ENCODE measurements at places on chromosomes 7 and 10.
A peak's percentile ranks its signal among the peaks of the same experiment; 100 is the strongest.

DNA sequence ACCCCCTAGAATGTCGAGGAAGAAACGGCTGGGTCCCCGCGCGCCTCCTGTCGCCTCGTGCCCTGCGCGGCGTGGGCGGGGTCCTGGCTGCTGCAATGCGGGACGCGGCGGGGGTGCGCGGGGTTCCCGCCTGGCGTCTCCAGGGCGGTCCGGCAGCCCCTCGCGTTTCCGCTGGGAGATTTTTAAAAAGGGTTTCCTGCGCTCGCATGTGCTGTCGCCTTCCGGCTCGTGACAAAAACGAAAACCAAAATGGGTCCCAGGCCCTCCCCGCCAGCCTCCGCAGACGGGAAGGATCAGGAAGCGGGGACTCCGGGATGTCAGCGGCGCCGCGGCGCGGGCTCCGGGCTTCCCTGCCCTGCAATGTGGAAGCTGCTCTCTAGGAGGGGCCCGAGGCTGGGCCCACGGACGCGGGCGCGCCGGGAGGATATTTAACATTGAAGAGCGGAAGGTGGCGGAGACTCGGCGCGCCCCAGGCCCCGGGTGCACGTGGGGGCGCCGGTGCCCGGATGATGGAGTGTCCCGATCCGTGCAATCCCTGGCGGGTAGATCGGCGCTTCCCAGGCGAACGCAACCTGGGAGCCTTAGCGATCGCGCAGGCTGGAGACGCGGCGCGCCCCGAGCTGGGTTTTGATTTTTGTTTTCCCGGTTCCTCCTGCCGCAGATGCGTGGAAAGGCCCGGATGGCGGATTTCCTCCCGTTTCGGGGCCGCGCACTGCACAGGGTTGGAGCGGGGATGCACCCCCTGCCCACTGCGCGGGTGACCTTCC lies 1.0 kb downstream of the PFKP start:
- DNase-seq, result peak; percentile 66

- peak; percentile 69 for DNase-seq
These were observed 150.0 kb downstream of the ARHGAP12 start for GRCh38 chr10:31778627-31779026.

GRCh38 chr7:55110282-55110992 lies 91.6 kb downstream of the EGFR start:
- no peak for DNase-seq

- DNase-seq, result no peak
These were observed 43.6 kb downstream of the CCSER2 start for GRCh38 chr10:84371944-84372343.

GRCh38 chr10:7525314-7526016 lies 114.6 kb upstream of the SFMBT2 start:
- peak; percentile 56 for DNase-seq

GRCh38 chr7:121961089-121961867 lies 88.3 kb downstream of the PTPRZ1 start:
- DNase-seq, result peak; percentile 96

DNA sequence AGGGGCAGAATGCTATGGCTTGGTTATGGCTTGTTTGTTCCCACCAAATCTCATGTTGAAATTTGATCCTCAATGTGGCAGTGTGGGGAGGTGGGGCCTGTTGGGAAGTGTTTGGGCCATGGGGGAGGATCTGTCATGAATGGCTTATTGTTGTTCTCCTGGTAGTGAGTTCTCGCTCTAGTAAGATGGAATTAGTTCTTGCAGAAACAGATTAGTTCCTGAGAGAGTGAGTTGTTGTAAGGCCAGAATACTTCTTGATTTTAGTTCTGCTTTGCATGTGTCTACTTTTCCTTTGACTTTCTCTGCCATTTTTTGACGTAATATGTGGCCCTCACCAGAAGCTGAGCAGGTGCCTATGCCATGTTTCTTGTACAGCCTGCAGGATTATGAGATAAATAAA lies 188.2 kb downstream of the KIF20B start:
- no peak for DNase-seq

DNA sequence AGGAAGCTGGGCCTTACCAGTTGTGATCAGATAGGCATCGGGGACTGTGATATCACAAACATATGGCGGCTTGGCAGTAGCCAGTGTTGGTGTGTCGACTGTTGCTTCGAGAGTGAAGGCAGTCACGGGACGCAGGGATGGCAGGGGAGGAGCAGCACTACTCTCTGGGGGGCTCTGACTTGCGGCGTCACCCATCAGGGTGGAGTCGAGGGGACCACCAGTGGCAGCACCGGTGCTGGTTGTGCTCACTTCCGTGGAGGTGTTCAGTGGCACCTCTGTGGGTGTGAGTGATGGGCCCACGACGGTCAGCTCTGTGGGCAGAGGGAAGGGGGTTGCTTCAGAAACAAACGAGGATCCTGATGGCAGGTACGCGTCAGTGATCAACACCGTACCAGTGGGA lies 64.5 kb downstream of the KIAA1549 start:
- DNase-seq, result no peak

GRCh38 chr7:128153436-128153835 lies 87.6 kb upstream of the LEP start:
- no peak for DNase-seq

- DNase-seq, result peak; percentile 98
These were observed 501.6 kb downstream of the GALNT17 start for GRCh38 chr7:71633551-71634008.

DNA sequence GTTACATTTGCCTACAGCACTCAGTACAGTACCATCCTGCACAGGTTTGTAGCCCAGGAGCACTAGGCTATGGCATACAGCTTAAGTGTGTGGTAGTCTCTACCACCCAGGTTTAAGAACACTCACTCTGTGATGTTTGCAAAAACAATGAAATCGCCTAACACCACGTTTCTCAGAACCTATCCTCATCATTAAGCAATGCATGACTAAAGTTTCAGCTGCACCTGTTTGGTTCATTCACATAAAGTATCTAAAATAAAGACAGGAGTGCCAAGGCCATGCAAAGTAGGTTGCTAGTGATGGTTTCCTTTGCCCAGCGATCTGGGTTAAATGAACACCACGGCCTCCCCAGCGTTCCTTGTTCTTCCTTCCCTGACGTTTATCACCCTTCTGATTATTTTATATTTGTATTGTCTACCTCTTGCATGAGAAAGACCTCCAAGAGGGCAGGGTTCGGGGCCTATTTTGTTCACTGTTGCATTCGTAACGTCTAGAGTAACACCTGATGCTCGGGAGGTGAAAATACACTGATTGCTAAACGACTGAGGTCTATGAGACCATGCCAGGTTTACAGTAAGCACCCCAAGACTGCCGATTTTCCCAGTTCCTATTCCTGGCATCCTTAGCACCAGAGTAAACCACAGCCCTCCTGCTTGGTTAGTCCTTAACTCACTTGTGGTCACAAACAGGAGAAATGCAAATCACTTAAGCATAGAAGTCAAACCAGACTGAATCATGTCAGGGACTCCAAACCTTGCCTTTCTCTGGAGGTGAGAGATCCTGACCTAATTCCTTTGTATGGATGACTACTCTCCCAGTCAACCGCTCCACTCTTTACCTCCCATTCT lies 204.1 kb upstream of the NFE2L3 start:
- no peak for DNase-seq

DNA sequence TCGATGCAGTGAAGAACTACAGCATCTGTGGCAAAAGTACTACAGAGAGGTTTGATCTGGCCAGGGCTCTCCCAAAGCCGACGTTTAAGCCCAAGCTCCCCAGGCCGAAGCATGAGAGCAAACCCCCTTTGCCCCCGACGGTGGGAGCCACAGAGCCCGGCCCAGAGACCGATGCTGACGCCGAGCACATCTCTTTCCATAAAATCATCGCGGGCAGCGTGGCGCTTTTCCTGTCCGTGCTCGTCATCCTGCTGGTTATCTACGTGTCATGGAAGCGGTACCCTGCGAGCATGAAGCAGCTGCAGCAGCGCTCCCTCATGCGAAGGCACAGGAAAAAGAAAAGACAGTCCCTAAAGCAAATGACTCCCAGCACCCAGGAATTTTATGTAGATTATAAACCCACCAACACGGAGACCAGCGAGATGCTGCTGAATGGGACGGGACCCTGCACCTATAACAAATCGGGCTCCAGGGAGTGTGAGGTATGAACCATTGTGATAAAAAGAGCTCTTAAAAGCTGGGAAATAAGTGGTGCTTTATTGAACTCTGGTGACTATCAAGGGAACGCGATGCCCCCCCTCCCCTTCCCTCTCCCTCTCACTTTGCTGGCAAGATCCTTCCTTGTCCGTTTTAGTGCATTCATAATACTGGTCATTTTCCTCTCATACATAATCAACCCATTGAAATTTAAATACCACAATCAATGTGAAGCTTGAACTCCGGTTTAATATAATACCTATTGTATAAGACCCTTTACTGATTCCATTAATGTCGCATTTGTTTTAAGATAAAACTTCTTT lies 2.3 kb downstream of the LRRTM3 start:
- peak; percentile 54 for DNase-seq

- DNase-seq, result no peak
These were observed 60.6 kb downstream of the CUX1 start for GRCh38 chr7:101877882-101878591.

GRCh38 chr10:34323192-34323591 lies 491.9 kb downstream of the PARD3 start:
- DNase-seq, result peak; percentile 35

GRCh38 chr7:70237831-70238575 lies 639.7 kb downstream of the AUTS2 start:
- DNase-seq, result no peak

GRCh38 chr10:33248638-33249037 lies 85.8 kb downstream of the NRP1 start:
- DNase-seq, result peak; percentile 91

DNA sequence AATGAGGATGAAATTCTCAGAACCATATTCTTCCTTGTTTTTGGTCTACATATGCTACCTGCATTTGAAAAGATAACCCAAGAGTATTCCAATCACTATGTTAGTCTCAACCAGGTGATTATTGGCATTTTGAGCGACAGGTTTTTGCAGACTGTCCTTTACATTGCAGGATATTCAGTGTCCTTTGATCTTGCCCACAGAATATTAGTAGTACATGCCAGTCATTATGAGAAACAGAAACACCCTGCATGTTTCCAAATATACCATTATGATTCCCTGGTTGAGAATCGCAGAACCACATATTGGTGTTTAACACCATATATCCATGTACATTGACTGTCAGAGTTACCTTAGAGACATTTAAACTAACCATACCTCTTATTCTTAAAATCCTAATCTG lies 30.6 kb downstream of the TMEM243 start:
- no peak for DNase-seq

GRCh38 chr10:845526-845925 lies 86.0 kb downstream of the LARP4B start:
- DNase-seq, result no peak

DNA sequence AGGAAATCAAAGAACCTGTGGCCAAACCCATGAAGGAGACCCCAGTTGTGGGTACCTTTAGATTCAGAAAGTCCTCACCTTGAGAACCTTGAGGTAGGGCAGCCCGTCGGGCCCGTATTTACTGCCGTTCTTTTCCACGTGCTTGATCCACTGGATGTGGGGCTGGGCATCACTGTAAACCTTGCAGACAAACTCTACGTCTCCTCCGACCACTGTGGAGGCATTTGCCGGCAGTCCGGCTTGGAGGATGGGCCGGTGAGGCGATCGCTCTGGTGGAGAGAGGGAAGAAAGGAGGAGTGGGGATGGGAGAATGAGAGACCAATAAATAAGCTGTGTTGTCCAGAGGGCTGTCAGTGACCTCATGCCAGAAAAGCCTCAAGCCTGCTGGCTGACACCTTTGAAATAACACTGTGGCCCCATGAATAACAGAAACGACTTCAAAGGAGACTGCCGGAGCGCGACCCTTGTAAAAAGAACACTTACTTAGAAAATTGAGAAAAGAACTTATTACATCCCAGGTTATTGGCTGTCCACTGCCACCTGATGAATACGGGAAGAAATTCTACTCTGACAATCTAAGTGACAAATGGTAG lies 78.2 kb downstream of the FGFR2 start:
- DNase-seq, result no peak

GRCh38 chr7:96061844-96062243 lies 260.1 kb downstream of the SLC25A13 start:
- no peak for DNase-seq
